ENCODE measurements at places on chromosomes 7 and 10.

- no peak for DNase-seq
These were observed 101.6 kb downstream of the XPNPEP1 start for GRCh38 chr10:109821672-109822071.

GRCh38 chr7:27171637-27172314, 2.3 kb downstream of the HOXA10 start:
- no peak for DNase-seq

DNA sequence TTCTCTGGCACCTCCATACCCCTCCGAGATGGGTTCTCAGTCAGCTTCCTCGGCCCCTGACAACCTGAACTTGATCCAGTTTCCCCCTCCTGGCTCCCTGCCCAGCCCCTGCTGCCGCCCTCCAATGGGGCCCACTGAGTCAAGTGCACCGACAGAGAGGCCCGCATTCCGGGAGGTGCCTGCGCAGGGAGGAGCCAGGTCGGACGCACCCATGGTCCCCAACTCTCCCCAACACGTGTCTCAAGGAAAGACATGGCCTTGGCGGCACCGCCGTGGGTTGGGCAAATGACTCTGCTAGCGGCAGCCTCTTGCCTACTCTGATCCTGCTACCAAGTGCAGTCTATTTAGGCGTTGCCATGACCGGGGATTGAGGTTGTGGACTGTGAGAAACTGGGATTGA, 275.3 kb downstream of the SNX13 start:
- DNase-seq, result no peak

- DNase-seq, result no peak
These were observed 157.6 kb upstream of the SEMA3E start for GRCh38 chr7:83806538-83806937.

- DNase-seq, result no peak
These were observed 65.5 kb downstream of the SNX10 start for GRCh38 chr7:26356929-26357798.

GRCh38 chr7:135717693-135718092, 10.3 kb downstream of the SLC13A4 start:
- no peak for DNase-seq

DNA sequence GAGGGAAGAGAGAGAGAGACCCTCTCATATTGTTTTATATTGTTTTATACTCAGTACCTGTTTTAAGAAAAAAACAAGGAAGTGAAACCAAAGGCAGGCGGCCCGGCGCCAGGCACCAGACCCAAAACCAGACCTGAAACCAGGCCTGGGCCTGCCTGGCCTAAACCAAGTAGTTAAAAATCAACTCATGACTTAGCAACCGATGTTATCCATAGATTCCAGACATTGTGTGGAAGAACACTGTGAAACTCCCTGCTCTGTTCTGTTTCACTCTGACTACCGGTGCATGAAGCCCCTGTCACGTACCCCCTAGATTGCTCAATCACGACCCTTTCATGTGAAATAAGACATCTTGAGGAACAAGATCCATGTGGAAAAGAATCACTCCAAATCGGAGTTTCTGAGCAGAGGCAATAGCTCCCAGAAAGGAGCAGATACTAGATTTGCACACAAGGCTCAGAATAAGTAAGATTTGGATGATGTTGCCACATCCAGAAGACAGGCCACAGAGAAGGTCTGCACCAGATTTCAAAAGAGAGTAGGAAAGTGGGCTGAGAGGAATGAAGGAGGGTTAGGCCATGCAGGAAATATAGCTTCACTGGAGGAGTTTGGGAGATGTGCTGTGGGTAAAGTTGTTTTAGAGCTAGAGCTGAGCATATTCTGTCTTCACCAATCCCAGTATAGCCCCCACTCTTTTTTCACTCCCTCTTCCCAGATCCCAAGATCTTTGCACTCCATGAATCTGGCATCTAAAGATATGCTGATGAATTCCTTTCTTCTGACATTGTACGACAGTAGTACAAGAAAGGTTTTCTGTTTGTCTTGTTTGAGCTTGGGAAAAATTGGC, 8.8 kb upstream of the ZNF248 start:
- DNase-seq, result no peak

GRCh38 chr10:107971411-107971810, 806.9 kb upstream of the SORCS1 start:
- DNase-seq, result no peak

DNA sequence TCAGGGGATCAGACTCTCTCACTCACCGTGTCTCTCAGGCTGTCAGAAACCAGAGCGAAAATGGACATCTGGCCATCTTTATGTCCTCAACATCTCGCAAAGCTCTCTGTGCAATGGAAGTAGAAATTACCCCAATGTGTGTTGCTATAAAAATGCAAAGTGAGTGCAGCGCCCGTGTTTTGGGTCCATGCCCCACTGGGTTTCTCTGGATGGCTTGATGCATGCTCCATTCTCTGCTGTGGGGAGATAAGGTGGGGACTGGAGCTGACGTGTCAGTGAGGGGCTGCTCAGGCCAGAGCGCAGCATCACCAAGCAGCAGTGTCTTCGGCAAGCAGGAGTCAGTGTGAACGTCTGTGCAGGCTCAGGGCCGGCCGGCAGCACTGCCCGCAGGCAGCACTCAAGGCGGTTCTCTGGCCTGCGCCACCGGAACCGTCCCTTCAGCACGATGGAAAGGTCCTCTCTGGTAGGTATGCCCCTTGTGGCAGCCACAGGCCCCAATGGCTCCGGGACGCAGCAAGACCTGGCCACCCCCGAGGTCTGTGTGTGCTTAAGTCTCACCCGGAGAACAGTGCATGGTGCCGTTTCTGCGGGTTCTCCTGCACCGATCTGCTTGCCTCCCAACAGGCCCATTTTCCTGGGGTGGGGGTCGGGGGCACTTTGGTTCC, 30.2 kb downstream of the WDR86 start:
- no peak for DNase-seq

DNA sequence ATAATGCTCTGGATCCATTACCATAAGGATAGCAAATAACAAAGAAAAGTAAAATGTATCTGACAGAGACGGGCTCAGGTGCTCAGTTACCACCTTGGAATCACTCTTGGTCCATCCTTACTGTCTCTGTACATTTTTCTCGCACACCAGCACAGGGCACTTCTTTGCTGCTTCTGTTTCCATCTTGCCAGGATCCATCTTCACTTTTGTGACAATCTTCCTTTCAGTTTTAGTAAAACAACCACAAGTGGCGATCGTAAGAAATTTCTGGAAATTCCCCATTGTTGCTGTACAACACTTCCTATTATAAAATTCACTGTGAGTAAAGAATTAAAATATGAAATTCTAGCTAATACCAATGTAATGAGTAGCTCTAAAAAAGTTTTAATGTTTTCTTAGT, 695.5 kb downstream of the GRM8 start:
- no peak for DNase-seq

DNA sequence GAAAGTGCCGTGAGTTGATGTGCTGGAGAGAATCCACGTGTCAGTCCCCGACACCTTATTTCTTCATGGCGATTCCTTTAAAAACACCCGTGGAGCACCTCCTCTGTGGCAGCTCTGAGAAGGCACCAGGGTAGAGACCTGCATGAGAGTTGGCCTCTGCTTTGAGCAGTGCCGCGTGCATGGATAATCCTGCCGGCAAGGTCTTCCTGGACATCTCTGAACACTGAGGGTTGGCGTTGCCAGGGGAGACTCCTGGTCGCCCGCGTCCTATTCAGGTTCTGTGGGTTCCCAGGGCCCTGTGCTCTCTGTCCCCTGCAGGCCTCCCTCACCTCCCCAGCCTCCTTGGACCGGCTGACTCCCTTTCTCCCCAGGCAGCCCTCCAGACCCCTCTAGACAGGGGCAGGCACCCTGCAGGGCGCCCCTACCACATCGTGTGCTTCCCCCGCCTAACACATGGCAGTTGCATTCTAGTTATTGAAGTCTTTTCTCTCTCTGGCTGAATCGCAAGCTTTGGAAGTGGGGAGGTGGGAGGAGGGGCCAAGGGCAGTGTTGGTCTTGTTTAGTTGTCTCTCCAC, 95.6 kb downstream of the MKI67 start:
- DNase-seq, result no peak

DNA sequence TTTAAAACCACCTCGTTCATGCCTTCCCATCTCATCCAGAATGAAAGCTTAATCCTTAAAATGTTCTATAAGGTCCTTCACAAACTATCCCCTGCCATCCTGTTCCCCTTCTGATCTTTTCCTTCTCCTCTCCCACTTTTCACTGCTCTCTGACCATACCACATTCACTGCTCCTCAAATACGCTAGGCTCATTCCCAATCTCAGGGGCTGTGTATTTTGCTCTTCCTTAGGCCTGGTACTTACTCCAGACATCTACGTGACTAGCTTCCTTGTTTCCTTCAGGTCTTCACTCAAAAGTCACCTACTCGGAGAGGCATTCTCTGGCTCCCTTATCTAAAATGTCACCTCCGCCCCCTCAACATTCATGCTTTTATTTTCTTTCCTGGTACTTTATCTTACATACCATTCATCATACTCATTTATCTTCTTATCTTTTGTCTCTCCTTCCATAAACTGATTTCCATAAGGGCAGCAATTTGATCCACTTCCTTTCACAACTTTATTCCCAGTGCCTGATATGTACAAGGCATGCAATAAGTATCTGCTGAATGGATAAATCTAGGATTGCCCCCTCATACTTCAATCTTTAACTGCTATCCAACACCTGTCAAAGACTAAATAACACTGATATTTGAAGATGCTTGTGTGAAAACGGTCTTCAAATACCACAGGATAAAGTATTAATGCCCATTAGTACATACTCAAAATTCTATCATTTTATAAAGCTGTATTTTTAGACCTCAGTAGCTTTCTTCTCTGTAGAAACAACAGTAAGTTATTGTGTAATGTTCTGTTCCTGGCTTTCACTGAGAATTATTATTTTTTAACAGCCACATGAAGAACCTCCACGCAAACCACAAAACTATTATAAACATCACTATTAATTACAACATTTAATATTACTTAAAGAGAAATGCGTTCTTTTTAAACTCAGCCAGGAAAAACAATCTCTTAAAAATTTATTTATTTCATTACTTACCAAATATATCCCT, 27.0 kb downstream of the JMJD1C start:
- no peak for DNase-seq

GRCh38 chr7:23618241-23618640, 21.1 kb downstream of the CCDC126 start:
- no peak for DNase-seq

GRCh38 chr10:5844345-5845055, 31.3 kb upstream of the GDI2 start:
- DNase-seq, result no peak

DNA sequence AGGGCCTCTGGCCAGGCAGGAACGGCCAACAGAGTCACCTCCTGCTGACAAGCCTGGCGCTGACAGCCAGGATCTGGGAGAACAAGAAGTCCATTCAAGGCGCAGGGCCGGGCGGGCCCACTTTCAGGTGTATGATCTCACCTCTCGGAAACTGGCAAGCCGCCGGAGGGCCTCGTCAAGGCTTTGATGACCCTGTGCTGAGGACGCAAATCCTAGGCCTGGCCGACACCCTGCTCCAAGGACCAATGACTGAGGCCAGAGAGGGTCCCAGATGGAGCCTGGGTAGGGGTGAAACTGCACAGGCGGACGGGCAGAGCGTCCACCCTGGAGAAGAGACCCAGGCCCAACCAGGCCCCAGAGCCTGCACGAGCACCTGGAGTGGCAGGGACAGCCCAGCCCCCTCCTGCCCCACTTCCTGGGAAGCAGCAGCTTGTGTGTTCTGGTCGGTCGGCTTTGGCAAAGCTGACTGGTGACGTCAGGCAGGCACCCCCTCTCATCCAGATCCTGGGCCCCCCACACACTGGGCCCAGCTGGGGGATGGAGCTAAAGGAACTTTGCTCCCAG, 30.6 kb downstream of the MYL10 start:
- no peak for DNase-seq

GRCh38 chr10:48731141-48731540, 46.5 kb downstream of the WDFY4 start:
- DNase-seq, result no peak

GRCh38 chr7:135634191-135634878, 28.0 kb upstream of the STMP1 start:
- no peak for DNase-seq

DNA sequence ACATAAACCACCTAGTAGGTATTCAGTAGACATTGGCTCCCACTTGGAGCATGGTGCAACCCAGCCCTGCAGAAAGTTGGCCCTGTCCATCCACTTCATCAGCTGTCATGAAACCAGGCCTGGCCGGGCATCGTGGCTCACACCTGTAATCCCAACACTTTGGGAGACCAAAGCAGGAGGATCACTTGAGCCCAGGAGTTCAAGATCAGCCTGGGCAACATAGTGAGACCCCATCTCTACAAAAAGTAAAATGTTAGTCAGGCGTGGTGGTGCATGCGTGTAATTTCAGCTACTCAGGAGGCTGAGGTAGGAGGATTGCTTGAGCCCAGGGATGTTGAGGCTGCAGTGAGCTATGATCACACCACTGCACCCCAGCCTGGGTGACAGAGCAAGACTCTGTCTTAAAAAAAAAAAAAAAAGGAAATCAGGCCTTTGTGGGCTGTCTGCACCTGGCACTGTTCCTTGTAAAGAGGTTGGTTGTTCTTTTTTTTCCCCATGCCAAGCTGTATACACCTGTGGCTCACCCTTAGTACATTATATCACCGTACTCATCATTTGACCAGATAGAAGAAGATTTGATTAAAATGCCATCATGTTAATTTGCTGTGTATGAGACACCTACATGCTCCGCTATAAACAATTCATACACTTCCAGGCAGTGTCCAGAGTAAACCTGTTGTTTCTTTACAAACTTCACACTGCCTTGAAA, 45.4 kb upstream of the GRID1 start:
- no peak for DNase-seq

DNA sequence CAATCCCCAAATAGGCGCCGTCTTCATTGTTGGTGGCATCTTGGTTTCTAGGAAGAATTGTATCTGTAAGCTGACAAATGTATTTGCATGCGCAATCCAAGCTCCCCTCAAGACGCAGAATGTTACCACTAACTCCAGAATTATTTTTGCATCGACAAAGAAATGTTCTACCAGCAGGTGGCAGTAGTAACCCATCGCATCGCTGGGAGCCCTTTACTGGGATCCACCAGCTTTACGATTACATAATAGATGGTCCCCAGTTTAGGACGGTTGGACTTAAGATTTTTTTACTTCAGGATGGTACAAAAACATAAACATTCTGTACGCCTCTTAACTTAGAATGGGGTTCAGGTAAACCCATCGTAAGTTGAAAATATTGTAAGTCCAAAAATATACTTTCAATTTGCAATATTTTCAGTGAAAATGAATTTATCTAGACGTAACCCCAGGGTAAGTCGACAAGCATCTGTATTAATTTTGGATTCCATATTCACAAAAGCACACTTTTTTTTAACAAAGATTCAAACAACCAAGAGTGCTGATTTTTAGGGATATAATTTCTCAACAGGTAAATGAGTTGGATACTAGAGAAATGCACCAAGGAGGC, 114.0 kb upstream of the COBL start:
- DNase-seq, result peak; percentile 78

DNA sequence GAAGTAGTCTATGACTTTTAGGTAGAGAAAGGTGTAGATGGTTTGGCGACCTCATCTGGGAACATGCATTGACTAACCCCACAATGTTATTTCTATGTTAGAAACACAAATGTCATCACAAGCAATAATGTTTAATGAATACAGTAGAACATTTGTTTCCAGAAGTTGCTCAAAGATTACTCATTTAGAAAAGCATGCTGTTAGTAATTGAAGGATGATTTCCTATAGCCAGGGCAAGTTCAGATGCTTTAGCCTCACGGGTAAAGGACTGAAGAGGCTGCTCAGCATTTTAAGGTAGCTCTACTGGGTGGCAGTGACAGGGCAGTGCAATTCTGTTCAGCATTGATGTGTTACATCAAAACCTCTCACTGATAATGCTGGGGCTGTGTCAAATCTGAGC, 199.3 kb upstream of the FZD1 start:
- no peak for DNase-seq

- DNase-seq, result no peak
These were observed 100.5 kb upstream of the PPIF start for GRCh38 chr10:79246606-79247275.
